ENCODE measurements at places on chromosomes 11 and 22.

GRCh38 chr11:75428281-75428724 lies 4.7 kb downstream of the KLHL35 start:
- no peak for DNase-seq

DNA sequence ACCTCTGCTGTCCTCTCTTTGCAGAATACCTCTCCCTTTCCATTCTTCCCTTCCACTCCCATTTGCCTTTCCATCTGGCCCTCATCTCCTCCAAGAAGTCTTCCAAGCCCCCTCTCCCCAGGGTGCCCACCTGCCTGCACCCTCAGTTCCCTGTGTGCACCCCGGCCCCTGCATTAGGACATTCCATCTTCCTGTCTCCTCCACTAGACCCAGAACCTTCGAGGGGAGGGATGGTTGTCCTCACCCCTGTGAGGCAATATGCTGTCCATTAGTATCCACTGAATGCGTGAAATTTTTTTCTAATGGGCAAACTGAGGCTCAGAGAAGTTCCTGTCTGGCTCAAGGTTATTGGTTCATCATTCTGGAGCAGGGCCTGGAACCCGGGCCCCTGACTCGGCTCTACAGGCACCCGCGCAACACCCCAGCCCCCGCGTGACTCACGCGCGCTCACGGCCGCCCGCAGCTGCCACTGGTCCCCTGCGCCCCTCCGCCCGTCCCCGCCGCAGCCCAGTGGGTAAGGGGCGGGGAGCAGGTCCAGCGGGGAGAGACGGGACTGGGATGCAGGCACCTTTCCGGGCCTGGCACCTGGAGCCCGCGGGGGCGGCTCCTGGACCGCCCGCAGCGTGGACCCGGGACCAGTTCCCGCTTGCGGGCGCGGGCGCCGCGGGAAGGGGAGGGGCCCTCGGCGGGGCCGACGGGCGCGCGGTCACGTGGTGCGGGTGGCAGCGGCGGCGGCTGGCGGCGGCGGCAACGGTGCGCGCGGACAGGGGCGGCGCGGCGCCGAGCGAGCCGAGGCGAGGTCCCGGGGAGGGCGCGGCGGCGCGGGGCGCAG lies 7.0 kb downstream of the SEPTIN3 start:
- no peak for DNase-seq

GRCh38 chr11:120324932-120325810 lies at the start of gene TLCD5:
Gene TLCD5, plus strand, starts transcription at chr11:120325299. Its CDS starts 2,143 bp downstream, at chr11:120327442.
- DNase-seq: no peak

DNA sequence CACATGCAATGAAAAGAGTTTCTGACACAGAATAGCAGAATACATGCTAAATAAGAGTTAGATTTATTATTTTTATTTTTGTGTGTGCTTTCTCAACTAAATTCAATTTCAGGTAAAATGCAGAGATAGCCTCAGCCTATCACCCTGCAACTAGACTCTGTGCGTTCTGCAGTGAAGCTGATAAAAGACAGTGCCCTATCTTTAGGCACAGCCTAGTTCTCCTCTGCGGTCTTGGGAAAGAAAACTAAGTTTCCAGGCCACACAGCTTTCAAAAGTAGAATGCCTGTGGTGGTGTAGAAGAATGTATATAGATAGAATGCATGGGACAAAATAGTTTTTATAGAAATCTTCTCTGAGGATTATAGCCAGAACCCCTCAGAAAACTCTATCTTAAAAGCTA lies 12.0 kb upstream of the MMP1 start:
- DNase-seq: no peak

DNA sequence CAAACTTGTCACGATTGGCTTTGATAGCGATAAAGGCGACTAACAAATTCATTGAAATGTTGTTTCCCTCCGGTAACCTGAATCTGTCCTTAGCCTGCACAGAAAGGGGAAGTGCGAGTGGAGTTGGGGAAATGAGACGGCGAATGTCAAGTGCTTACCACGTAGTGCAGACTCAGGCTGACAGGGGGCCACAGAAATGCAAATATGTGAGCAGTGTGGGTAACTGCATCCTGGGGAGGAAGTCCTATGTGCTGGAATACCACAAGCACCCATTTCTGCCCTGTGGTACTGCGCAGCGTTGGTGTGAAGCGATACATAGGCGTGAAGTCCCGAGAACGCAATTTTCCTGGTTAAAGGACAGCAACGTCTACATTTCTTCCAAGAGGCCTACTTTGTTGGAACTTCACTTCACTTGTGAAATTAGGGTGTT lies 869 bp upstream of the EIF4ENIF1 start:
- peak; percentile 48 for DNase-seq

DNA sequence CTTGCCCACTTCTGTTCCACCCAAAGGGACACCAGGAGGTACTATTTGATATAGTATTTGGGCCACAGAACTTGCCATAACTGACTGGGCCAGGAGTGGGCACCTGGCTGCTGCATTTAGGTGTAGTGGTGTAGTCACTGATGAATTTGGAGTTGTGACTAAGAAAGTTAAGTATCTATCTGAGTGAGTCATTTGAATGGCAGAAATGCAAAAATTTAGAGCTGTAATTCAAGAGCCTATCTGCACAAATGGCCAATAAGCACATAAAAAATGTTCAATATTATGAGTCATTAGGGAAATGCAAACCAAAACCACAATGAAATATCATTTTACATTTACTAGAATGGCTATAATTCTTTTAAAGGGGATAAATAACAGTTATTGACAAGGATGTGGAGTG lies 14.7 kb downstream of the GLYATL2 start:
- peak; percentile 82 for DNase-seq

DNA sequence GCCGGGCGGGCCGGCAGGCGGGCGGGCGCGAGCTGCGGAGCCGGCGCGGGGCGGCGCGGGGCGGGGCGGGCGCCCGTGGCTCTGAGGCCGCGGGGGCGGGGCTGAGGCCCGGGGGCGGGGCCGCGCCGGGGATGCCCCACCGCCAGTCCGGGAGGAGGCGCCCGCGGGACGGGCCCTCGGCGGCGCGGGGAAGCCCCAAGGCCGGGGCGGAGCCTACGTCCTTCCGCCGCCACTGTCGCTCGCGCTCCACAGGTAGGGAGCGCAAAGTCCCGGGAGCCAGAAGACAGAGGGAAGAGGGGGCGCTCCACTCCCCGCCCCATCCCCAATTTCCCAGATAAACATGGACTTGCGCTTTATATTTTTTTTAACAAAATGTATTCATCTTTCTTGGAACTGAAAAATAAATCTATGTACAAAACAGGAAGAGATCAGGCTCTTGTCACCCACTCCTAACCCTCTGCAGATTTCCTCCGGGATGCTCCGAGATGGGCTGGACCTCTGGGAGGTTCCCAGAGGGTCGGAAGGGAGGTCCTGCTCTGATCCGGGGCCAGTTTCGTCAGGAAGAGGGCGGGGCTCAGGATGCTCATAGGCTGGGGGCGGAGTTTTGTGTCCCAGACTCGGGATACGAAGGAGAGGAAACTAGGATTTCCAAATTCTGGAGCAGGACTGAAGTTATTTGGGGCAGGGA lies at the start of gene MAP4K2:
TSS of gene MAP4K2 (minus strand) at position 57 of the 688 bp plus-strand sequence. CDS start 65 bp downstream, outside the sequence.
- DNase-seq: peak; percentile 60

GRCh38 chr11:48034926-48035871 lies 54.8 kb downstream of the PTPRJ start:
- no peak for DNase-seq

DNA sequence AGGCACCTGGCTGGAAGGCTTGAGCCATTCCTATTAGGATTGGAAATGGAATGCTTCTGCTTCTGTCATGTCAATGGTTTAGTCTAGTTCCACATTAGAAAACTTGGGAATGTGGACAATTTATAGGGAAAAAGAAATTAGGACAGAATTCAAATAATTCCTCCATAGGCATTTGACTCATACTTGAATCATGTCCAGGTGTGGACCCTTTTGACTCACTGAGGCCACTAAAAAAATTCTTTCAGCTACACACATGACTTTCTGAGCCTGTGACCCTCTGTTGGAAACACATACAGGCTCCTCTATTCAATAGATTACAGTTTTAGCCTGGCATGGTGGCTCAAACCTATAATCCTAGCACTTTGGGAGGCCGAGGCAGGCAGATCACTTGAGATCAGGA lies 100.5 kb downstream of the RASSF10 start:
- no peak for DNase-seq

GRCh38 chr11:126722006-126722736 lies 278.4 kb downstream of the KIRREL3 start:
- DNase-seq: no peak

- no peak for DNase-seq
These were observed 8.2 kb downstream of the TMPRSS5 start for GRCh38 chr11:113697756-113698407.

DNA sequence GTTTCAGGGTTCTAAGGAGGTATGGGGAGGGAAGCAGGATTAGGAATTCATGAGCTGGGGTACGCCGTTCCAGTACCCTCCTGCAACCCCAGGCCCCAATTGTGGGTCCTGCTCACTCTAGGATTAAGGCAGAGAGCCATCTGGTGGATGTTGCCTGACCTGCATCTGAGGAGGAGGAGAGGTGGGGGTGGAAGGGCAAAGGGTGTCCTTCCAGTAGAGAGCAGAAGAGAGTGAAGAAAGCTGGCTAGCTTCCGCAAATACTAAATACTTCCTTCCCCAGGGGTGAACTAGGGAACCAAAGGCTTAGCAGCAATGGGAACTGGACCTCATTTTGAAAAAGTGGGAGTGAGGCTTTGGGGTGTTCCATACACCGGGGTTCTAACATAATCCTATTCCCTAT lies 10.6 kb downstream of the LRRC51 start:
- DNase-seq: no peak

DNA sequence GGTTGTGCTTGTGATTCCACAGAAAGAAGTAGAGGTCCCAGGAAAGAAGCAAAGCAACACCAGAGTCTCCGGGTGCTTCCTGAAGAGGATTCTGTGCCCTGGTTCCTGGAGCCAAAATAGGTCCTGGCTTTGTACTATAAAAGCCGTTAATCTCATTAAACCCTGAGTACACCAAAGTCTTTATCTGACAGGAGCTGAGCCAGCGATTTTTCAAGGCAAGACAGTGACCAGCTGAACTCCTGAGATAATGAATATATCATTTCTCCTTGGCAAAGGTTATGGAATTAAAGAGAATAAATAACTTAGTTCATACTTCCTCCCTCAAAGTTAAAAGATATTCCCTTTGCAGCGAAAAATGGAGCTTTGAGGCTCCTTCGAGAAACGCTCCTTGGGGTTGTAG lies 5.2 kb downstream of the TMEM138 start:
- no peak for DNase-seq

DNA sequence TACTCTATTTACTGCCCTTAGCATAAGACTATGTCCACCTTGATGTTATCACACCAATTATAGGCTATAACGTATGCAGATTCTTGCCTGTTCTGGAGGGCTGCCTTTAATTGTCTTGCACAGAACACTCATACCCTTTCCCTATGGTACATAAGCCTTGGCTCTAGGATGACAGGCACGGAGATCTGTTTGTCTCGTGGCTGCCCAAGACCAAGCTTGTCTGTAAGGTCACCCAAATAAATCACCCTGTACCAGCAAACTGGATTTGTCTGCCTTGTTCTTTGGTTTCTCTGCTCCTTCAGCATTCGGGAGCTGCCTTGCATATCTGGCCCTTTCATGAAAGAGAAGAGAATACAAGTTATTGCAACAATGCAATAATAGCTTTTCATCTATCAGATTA lies 7.5 kb upstream of the TSGA10IP start:
- DNase-seq: no peak

DNA sequence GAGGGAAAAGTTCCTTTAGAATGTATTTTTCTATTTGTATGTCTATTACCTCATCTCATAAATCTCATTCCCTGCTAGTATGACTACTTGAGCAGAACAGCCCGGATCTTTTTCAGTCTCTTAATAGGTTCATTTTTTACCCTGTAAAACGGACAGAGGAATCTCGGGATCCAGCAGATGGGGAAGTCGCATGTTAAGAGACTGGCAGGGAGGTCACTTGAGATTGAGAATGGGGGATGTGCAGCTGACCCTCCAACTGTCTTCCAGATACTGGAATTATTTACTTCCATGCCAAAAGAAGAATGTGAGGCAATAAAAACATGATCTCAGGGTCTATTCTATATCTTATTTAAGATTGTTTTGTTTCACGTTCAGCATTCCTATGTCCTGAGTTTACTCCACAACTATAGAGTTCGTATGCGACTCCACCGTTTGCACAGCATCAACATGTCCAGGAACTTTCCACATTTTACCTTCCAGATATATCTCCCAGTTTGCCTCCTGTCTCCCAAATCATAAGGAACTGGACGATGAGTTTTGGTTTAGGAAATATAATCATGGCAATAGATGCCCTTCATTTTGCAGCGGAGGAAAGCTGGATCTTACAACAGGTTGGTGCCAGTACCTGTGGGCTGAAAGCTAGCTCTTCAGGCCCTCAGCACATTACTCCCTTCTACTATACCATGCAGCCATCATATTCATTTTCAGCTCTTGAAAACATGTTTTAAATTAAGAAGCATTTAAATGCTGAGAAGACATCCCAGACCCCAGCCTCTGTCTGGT lies 181.5 kb downstream of the MAML2 start:
- DNase-seq: no peak

DNA sequence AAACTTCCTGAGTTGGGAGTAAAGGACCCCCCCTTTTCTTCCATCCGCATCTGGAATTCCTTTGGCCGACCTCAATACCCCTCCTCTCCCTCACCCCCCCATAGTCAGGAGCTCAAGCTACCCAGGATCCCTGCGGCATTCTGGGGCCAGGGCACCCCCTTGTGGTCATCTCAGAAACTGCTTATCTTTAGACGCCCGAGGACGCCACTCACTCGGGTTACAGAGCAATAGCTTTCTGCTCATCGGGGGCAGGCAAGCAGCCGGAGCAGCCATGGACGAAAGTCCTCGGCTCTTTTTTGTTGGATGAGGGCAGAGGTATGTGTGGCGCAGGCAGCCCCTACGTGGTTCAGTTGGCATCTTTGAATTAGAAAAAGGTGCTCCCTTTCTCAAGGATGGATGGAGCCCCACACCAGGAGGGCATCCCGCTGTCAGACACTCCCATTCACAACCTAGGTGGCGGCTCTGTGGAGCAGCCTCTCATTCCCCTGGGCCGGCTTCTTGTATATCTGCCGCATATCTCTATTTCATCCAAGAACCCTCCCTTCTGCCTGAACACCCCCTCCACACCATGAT lies 2.3 kb downstream of the C1QTNF5 start:
- peak; percentile 41 for DNase-seq

DNA sequence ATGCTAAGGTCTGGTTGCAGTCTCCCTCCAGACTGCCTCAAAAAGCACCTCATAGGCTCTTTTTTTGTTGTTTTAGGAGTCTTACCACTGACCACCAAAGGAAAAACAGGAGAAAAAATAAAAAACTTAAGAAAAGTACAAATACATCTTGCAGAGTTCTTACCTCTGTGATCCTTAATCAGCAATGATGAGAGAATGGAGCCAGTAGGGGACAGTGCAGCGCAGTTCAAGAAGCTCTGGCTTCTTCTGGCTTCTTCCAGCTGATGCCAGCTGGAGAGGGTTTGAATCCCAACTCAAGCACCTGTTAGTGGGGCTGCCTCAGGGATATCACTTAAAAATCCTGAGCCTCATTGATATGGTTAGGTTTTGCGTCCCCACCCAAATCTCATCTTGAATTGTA lies 223.3 kb upstream of the ISX start:
- DNase-seq: no peak

Data from HS-5 (cell line).